Stimulated activated CD8-positive, alpha-beta memory T cell treated with anti-CD3 and anti-CD28 coated beads, Interleukin-15, amount 100 ng/mL, for 24 hours (primary cell): ENCODE measurements at places on chromosomes 6 and 20.

- DNase-seq, result no peak
Measured at GRCh38 chr6:2756241-2756640, 5.5 kb upstream of the MYLK4 start.

DNA sequence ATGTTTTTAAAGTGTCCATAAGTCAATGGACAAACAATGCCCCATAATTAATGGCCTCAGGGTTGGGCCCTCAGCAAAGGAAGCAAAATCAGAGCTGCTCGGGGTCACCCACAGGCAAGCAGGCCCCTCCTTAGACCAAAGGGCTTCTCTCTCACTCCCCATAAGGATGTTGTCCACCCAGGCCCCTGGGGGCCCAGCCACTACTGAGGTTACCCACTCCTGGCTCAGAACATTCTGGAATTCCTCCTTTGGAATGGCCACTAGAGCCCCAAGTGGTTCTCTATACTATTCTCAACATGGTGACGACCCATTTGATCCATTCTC is 50.9 kb downstream of the BANF2 start:
- no peak for DNase-seq

- DNase-seq, result no peak
Measured at GRCh38 chr6:168535711-168536110, 94.7 kb downstream of the SMOC2 start.

- no peak for DNase-seq
Measured at GRCh38 chr6:27882624-27883023, 29.6 kb downstream of the OR2B2 start.

- no peak for DNase-seq
Measured at GRCh38 chr6:136016228-136017225, 165.0 kb downstream of the PDE7B start.

DNA sequence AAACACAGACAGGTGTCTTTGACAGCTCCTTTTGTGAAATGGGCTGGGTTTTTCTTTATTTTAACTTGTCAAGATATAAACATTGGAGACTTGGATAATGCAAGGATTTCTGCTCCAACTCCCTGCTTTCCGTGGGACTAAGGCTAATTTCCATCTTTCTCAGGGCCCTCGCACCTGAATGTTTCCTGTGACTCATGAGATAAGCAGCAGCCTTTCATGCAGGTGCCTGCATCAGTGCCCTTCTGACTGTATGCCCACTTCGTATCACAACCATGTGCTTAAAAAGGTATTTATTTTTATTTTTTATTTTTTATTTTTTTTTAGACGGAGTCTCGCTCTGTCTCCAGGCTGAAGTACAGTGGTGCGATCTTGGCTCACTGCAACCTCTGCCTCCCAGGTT is 736.1 kb downstream of the DOK5 start:
- DNase-seq, result no peak

DNA sequence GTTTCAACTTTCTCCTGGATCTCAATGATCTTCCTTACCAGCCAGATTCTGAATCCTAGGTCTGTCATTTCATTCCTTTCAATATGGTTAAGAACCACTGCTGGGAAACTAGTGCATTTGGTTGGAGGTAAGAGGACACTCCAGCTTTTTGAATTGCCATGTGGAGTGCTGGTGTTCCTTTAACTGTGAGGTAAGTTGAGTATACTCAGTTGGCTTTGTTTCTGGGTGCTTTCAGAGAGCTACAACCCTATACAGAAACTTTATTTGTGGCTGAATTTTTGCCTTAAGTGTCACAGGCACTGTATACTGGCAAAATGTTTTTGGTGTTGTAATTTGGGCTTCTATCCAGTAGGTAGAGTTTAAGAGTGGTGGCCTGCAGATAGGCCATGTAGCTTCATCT is 175.8 kb downstream of the TBC1D32 start:
- no peak for DNase-seq

DNA sequence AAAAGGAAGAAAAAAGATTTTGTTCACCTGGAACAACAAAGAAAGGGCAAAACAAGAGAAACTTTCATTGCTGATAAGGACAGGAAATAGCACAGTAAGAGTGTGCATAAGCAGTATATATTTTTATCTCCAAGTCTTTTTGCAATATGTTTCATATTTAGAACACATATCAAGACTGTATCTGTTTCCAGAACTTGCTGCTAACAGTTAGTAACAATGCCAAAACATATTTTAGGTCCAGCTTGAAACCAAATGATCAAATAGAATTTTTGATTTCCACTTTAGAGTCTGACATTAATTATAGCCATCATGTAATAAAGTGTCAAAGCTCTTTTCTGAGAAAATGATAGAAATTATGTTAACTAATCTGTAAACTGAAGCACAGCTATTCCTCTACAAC is 143.5 kb upstream of the SUPT3H start:
- no peak for DNase-seq

GRCh38 chr20:48682529-48683363 is 145.1 kb downstream of the PREX1 start:
- DNase-seq, result no peak

DNA sequence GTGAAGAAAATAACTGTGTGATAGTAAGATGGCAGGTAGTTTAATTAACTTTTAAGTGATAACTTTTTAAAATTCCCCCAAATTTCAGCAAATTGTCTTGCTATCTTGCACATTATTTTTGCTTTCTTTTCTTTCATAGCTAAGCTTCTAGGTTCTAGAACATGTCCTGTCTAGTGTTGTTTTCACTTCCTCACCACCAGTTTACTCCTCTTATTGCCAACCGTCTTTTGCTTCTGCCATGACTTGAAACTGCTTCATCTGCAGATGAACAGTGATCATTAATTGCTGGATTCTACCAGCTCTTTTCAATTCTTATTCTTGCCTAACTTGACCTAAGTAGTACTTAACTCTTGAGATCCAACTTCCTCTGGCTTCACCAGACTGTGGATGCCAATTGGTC is 137.8 kb downstream of the CENPW start:
- DNase-seq, result no peak

- DNase-seq, result no peak
Measured at GRCh38 chr6:54031169-54031568, 80.1 kb upstream of the MLIP start.

GRCh38 chr20:22471156-22471836 is 113.1 kb downstream of the FOXA2 start:
- DNase-seq, result no peak

GRCh38 chr6:29770306-29770705 is 47.1 kb downstream of the HLA-F start:
- no peak for DNase-seq

- no peak for DNase-seq
Measured at GRCh38 chr20:21534453-21534852, 20.6 kb upstream of the NKX2-2 start.

GRCh38 chr6:43192911-43193310 is 10.9 kb downstream of the CUL9 start:
- DNase-seq, result no peak

DNA sequence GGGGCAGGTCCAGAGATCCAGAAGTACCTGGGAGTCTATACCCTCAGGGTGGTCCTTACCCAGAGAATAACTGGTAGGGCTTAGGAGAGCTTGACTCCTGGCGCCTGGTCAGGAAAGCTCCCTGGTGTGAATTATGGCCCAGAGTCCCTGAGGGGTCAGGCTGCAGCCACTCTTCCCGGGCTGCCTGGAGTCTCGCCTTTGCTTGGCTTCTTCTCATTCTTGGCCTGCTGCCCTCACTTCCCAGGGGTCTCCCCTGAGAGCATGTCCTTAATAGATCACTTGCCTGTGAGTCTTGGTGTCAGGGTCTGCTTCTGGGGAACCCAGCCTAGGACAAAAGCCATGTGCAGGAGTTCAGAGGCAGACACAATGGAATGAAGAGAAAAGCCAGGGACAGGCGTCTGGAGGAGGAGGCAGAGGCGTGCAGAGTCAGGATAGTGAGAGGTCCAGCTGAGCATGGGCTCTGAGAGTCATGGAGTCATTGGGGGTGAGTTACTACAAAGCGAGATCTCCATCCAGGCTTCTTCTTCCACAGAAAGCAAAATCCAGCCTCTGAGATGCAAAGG is 212.3 kb downstream of the TFAP2C start:
- DNase-seq, result no peak

- no peak for DNase-seq
Measured at GRCh38 chr6:73121421-73121993, 103.8 kb downstream of the KHDC1L start.

- no peak for DNase-seq
Measured at GRCh38 chr6:155223646-155224451, 40.0 kb upstream of the CLDN20 start.

GRCh38 chr20:39042279-39043150 is 80.4 kb downstream of the DHX35 start:
- DNase-seq, result no peak

DNA sequence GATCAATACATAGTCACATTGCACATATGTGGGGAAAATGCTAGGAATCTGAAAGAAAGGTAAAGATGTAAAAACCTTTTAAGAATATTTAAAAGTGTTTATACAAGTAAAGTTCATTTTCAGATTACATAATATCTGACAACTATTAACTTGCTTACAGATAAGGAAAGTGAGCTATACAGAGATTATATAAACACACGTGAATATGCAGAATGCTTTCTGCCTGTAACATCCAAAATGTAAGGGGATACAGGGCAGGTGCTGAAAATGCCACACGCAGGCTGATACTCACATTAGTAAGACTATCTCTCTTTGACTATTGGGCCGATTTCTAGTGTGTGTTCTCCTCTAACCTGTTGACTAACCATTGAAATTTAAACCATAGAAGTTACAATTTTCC is 17.9 kb upstream of the MAP7 start:
- no peak for DNase-seq

DNA sequence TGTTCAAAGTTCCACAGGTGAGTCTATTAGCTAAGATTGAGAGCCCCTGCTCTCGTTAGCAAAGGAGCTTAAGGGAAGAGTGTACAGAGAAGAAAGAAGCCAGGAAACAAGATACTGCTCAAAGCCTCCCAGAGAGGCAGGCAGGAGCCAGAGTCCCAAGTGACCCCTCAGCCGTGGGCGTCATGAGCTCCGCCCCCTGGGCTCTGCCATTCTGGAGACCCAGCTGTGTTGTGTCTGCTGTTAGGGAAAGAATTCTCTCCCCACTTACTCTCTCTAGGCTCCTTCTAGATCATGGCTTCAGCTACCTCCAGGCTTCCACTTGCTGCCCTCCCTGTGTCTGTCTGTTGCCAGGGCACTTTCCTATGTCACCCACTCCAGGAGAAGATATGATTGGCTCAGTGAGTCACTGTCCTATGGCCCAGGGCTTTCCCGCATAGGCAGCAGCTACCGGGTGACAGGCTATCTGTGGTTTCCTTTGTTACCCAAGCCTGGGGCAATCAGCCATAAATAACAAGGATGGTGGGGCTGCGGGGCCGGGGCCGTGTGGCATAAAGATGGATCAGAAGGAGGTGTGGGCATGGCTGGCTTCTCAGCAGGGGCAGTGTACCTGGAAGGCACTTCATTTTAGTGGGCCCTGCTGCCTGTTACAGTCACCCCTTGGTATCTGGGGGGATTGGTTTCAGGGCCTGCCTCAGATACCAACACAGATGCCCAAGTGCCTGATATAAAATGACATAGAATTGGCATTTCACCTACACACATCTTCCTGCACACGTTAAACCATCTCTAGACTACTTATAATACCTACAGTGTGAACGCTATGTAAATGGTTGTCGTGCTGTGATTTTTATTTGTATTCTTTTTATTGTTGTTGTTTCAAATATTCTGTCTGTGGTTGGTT is 118.9 kb downstream of the ARMC2 start:
- no peak for DNase-seq

DNA sequence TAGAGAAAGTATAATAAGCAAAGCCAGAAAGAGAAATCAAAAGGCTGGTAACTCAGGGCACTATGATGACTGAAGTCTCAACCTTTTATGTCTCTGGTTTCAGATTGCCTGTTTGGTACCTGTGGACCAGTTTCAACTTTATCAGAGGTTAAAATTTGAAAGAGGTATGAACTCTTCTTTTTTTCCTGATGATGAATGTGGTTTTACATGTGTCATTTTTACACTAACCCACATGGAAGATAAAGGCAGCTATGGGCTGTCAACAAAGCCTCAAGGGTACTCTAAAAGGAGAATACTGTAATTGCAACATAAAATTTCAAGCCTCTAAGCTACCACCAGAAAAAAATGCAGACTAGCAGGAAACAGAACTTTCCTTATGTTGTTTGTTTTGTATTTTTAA is 52.4 kb downstream of the RNF144B start:
- DNase-seq, result no peak

DNA sequence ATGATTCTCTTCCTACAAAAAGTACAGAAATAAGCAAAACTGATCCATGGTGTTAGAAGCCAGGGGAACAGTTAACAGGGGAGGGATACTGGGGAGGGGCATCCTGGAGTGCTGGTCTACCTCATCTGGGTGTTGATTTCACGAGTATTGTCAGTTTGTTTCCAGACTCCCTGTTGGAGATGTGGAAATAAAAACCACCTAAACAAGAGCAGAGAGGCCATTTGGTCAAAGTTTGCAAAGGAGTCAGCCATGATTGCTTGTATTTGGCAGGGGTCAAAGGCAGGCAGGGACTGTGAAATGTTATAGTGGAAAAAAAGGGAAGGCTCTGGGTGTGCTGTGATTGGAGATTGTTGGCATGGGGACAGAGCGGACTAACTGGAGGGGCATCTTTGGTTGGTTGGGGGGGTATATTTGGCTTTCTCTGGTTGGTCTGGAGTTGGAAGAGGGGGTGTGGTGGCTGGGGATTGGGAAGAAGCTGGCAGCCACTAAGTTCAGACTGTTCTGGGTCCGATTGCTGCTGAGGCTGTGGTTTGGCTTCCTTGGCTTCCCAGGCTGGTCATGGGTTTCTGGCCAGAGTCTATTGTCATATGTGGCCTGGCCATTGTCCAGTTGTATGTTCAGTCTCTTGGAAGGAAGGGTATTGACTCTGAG is 14.9 kb upstream of the PANK2 start:
- DNase-seq, result no peak

GRCh38 chr20:53828088-53828681 is 234.5 kb upstream of the ZNF217 start:
- no peak for DNase-seq

DNA sequence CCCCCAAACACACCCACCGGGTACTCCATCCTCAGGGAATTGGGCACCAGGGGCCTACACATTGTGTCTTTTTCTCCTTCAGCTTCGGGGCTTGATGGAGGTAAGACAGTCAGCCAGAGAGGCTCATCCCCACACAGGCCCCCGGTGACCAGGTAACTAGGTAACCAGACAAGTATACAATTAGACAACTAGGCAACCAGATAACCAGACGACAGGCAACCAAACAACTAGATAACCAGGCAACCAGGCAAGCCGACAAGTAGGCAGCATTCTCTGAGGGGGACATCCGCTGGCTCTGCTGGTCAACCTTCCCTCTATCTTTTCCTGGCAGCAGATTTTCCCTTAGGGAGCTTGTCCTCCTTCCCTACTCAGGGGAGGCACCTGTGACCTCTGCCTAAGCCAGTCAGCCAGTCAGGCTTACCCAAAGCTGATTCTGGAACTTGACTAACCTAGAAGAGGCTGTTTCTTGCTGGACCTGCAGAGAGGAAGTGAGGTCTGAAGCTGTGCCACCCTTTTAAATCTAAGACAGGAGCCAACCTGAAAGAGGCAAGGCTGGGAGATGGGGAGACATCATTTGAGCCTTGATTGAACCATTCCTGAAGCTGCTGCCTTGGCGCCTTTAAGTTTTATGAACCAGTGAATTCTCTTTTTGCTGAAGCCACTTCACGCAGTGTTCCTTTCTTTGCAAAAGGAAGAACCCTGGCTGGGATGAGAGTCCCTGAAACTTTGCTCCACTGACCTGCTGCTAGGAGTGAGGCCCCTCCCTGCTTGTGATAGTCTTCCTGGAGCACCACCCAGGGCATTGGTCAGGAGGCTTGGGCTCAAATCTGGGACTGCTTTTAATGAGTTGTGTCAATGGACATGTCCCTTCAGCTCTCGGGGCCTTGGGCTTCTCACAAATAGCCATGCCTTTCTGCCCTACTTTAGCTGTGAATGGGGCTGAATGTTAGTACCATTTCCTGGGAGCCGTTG is 96.4 kb upstream of the RNF24 start:
- DNase-seq, result no peak
